ENCODE measurements at places on chromosomes 12 and 14.

GRCh38 chr12:102957339-102958050, at the start of gene ASCL1:
Gene ASCL1, plus strand, starts transcription at chr12:102957674. Its CDS starts 571 bp downstream, at chr12:102958245.
- DNase-seq = no peak

DNA sequence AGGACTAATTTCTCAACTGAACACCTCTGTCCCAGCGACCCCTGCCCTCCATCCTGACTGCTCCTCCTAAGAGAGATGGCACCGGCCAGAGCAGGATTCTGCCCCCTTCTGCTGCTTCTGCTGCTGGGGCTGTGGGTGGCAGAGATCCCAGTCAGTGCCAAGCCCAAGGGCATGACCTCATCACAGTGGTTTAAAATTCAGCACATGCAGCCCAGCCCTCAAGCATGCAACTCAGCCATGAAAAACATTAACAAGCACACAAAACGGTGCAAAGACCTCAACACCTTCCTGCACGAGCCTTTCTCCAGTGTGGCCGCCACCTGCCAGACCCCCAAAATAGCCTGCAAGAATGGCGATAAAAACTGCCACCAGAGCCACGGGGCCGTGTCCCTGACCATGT, 756 bp downstream of the RNASE7 start:
- DNase-seq = no peak

GRCh38 chr12:110246636-110247339, 34.3 kb upstream of the ATP2A2 start:
- no peak for DNase-seq

GRCh38 chr14:74946659-74947281, 8.6 kb downstream of the PGF start:
- DNase-seq = no peak

DNA sequence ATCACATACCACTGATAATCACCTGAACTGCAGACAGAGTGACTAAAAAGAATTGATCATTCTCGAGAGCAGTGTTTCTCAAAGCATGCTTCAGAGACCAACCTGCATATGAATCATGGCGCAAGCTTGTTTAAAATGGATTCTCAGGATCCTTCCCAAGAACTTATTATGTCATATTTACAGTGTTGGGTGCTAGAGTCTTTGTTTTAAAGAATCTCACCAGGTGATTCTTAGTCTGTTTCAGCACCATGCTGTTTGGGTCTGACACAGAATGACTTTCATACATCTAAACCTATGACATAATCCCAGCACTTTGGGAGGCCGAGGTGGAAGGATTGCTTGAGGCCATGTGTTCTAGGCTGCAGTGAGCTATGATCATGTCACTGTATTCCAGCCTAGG, 31.3 kb upstream of the SSPN start:
- no peak for DNase-seq

- no peak for DNase-seq
Measured at GRCh38 chr12:70964867-70965510, 44.5 kb upstream of the PTPRR start.

DNA sequence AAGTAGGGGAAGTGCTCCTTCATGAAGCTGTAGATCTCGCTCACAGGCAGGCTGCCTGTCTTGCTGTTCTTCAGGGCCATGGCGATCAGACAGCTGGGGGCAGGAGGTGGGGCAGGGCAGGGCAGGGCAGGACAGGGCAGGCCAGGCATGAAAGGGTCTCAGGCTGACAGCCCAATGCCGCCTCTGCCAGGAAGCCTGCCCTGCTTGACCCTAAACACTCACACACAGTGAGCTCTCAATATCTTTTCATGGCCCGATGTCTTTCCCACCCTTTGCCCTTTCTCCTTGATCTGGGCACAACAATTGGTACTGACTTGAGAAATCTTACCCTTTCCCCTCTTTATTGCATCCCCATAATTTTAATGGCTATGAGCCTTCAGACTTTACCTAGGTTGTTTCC, 22.4 kb downstream of the FOXN4 start:
- DNase-seq = no peak

- no peak for DNase-seq
Measured at GRCh38 chr14:56686416-56686815, 106.8 kb downstream of the TMEM260 start.

DNA sequence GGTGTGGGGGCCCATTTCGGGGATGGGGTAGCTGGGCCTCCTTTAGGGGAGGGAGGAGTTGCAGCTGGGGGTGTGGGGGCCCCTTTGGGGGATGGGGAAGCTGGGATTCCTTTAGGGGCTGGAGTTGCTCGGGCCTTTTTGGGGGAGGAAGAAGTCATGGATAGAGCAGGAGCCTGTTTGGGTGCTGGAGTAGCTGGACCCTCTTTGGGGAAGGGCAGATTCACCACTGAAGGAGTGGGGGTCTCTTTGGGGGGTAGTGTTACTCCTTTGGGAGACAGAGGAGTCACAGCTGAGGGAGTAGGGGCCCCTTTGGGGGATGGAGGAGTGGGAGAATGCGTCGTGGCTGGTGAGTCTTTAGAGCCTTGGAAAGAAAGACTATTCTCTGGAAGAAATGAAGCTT, 6.5 kb downstream of the NACA start:
- no peak for DNase-seq

- peak; percentile 95 for DNase-seq
Measured at GRCh38 chr14:98953551-98954348, 318.2 kb downstream of the BCL11B start.

DNA sequence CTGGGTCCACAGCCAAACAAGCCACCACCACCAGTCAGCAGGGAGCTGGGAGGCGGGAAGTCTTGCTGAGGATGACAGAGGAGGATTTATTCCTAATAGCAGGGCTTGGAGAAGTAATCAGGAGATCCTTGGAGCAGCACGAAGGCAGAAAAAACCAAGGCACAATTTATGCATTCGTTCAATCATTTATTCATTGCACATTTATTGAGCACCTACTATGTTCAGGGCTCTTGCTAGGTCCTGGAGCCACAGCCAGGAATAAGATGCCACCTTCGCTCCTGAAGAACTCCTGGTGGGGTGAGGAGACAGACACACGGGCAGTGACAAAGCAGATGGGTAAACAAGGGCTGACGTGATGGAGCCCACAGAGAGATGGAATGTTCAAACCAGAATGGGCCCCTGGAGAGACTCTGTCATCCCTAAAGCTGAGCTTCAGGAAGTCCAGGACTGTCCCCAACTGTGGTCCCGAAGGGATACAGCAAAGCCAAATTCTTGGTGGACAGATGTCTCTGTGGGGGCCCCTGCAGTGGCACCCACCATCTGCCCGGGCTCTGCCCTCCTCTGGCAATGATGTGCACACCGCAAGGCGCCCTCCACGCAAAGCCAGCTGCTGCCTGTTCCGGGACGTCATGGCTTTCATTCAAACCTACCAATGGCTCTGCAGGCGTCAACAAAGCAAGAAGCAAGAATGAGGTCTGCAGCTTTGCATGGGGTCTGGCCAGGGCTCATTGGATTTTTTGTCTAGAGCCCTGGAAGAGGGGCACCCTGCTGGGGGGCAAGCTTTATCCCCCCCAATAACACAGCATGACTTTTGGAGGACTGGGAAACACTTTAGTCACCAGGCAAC, 3.0 kb upstream of the TESC start:
- no peak for DNase-seq

DNA sequence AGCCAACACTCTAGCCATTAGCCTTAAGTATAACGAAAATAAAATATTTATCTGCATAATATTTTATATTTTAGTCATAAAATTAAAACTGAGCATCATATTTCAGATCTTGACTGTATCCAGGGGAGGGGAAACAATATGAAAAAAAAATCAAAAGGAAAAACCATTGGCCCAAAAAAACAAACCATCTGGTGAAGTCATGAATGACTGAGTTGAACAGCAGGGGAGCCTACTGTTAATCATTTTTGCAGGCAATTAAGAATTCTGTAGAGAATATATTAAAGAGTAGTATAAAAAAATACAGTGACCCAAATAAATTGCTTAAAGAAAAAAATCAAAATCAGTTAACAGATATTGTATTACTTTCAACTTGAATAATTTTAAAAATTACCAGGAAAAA, 224.8 kb downstream of the C12orf50 start:
- no peak for DNase-seq

DNA sequence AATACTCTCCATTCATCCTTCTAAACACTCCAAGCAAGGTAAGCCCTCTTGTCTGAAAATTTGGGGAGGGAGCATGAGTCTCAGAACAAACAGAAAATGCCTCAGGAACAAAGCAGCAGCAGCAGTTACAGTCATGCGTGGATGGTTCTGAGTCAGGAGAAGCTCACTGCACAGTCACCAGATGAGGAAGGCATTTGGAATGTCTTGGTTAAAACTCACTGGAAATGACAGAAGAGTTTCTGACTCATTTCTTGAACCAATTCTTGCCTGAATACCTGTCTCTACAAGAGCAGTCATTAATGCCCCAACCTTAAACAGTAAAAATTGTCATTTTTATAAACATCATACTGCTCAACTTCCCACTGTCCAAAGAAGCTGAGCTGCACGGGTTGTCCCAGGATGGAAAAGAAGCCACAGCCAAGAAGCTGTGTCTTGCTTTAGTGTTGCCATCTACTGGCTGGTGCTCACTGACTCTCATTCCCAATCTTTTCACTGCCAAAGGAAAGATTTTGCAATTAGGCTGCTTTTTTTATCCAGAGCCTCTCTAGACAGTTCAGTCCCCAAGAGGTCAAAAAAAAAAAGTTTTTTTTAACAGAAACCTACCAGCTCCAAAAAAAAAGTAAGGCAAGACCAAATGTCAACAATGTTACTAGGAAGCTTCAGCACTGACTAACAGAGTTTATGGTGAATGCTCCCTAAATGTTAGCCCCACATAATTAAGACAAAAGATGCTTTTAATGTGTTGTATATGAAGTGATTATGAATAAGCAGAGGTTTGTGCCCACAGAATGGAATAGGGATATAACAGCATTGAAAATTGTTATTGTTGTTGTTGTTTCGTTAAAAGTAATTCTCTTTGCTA, 40.4 kb downstream of the KICS2 start:
- DNase-seq = no peak

- DNase-seq = no peak
Measured at GRCh38 chr12:32541754-32542374, 137.2 kb upstream of the DNM1L start.

GRCh38 chr14:104341532-104342434, 203.4 kb downstream of the KIF26A start:
- DNase-seq = no peak

GRCh38 chr12:10469701-10470100, 16.5 kb upstream of the KLRC1 start:
- no peak for DNase-seq

Data from omental fat pad (tissue), 4 donors.